Omental fat pad (tissue), 4 donors: ENCODE measurements at places on chromosomes 11 and 22. TPM values are rescaled to one million over a fixed set of nuclear protein-coding genes. Genes with fewer than 3 reads are reported as not detected.
A peak's percentile ranks its signal among the peaks of the same experiment; 100 is the strongest.

DNA sequence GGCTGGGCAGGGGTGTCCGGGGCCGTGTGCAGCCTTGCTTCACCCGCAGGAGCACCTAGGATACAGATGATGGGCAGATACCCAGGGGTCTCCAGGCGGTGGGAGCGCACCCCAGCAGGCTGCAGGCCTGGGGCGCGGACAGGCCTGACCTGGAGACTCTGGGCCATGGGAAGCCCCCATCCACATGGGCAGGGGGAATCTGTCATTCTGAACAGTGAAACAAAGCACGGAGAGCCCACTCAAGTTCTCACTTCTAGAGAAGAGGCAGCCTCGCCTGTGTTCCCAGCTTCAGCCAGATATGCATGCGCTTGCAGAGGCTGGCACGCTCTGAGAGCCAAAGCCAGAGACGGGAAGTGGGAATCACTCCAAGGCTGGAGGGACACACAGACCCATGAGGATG is 333.1 kb downstream of the BRD1 start:
- no peak for DNase-seq

GRCh38 chr11:71991494-71991893 is 7.2 kb upstream of the IL18BP start:
- no peak for DNase-seq

DNA sequence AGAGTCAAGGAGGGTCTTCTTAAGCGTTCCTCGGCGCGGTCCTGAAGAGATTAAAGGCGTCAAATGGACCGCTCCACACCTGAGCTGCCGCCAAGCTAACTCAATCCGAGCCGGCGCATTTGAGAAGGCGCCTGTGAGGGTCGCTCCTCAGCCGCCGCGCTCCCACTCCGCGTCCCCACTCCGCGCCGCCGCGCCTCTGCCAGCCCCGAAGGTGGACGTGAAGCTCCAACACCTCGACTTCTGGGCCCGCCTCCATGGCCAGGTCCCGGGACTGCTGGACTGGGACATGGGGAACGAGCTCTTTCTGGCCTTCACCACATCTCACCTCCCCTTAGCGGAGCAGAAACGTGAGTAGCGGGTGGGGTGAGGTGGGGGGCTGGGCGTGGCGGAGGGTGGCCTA is at the start of gene FOXR1:
Gene FOXR1 (plus strand): TSS at position 116 of the 400 bp plus-strand sequence. CDS start 171 bp downstream, at position 287.
- no peak for DNase-seq

DNA sequence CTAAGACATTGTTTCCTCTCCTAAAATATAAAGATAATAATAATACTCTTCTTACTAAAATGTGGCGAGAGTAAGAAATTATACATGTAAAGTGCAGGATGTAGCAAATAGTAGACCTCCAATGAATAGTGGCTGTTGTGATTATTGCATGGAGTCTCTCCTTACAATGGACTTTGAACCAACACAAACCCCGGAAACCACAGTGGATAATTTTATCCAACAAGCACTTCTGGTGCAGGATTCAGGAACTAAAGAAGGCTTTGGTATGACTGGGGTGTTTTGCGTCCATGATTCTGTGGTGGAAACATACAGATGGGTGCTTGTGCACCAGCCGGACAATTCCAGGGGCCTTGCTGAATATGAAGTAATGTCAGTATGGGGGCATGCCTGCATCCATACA is 146.4 kb upstream of the UBASH3B start:
- DNase-seq, result no peak

GRCh38 chr11:128195057-128195751 is 392.2 kb downstream of the ETS1 start:
- DNase-seq, result no peak

DNA sequence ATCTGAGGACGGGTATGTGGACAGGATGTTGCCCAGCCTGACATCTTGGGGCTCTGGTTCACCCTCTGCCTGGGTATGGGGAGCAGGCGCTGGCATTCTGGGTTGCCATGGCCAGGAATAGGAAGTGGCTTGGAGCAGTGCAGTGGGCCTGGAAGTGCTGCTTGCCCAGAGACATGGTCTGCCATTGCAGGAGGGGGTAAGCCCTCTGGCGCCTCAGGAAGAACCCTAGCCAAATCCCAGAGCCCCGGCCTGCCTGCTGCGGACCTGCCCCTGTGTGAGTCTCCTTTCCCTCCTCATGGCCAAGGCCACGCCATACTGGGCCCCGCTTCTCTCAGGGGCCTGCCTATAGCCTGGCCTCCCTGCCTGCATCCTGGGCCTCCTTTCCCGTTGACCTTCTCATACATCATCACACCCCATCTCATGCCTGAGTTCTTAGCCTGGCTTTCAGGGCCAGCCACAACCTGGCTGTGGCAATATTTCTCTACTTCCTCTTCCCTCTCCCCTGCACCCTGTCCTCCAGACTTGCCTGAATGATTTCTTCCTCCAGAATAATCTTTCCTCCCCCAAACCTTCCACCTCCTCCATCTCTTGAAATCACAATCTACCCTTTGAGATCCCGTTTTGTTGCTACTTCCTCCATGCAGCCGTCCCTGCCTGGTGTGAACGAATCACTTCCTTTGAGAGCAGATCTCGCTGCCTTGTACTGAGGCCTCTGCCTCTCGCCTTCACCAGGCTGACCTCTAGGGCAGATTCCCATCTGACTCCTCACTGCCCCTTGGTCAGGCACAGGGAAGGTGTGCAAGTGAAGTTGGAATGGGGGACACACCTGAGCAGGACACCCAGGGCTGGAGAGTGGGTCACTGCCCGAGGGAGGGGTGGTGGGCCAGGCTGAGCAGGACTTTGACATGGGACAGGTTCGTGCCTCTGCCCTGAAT is 5.2 kb downstream of the CAPN5 start:
- peak; percentile 14 for DNase-seq

GRCh38 chr22:43747877-43748276 is 64.2 kb downstream of the EFCAB6 start:
- DNase-seq, result no peak

- no peak for DNase-seq
Measured at GRCh38 chr11:27116684-27117083, 76.1 kb downstream of the BBOX1 start.

DNA sequence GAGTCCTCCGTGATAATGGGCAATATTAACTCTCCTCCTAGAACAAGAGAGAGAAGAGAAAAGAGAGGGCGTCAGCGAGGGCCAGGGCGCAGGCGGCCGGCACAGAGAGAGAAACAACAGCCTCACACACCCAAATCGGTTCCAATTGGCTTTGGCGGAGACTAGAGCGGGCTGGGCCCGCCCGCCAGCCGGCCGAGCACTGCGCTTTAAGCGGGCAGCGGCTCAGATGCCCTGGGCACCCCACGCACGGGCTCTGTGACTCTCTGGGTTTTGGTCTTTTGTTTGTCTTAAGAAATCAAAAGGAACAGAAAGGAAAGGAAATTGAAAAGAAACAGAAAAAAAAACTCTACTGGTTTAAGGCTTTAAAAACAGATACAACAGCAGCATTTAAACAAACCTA is 17.0 kb downstream of the SLC22A12 start:
- DNase-seq, result no peak

- no peak for DNase-seq
Measured at GRCh38 chr11:115503083-115503885, 931 bp downstream of the CADM1 start.

Gene KLHL35
- 1.3 TPM for total RNA-seq

- no peak for DNase-seq
Measured at GRCh38 chr11:69475866-69476471, 5.5 kb upstream of the LINC01488 start.

- DNase-seq, result no peak
Measured at GRCh38 chr11:3203221-3204043, 15.2 kb downstream of the MRGPRG start.

GRCh38 chr11:73249304-73249703 is 22.8 kb upstream of the P2RY6 start:
- DNase-seq, result no peak

GRCh38 chr22:44365191-44365590 is 52.4 kb upstream of the SHISAL1 start:
- DNase-seq, result no peak

Gene BRSK2
- not detected for total RNA-seq

DNA sequence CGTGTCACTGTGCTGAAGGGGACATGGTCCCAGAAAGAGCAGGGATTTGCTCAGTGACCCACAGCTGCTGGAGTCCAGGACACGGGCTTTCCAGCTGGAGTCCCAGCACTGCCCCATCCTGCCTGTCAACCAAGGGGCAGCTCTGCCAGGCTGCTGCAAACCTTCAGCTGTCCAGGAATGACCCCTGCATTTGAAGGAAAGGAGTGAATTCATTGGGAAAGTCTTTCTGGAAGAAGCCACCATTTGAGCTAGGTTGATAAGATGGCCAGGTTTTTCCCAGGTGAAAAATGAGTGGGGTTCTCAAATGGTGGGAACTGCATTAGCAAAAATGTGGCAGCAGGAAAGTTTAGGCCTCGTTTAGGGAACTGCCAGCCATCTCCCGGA is 9.4 kb downstream of the KCNK7 start:
- no peak for DNase-seq

Gene TSSC4
- total RNA-seq, result 34.0 TPM

DNA sequence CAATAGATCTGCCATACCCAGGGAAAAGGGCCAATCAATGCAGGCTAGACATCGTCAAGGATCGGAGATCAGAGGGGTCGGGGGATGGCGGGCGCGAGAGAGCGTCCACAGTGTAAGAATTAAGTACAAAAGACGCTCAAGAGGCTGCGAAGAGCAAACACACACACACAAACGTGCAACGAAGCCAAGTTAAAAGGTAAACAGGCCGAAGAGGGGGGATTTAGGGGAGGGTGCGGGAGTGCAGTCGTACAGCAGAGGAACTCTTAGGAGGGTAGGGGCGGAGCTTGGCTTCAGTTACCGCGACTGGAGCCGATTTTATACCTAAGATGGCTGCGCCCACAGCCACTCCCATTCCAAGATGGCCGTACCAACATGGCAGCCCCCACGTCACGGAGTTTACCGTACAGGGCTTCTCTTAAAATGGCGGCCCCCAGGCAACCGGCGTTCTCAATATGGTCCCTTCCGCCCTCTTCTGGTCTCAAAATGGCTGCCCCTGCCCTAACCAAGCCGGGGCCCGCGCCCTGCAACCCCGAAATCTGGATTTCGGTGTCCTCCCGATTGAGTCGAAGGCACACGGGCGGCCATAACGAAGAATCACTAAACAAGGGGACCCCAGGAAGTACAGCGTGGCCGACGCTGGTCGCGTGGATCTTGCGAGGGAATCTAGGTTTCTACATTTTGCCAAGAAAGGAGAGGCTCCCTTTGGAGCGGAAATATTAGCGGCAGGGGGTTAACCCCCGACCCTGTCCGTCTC is 1.9 kb downstream of the GNG3 start:
- peak; percentile 89 for DNase-seq

GRCh38 chr22:28477556-28477955 is 202.1 kb downstream of the TTC28 start:
- no peak for DNase-seq

DNA sequence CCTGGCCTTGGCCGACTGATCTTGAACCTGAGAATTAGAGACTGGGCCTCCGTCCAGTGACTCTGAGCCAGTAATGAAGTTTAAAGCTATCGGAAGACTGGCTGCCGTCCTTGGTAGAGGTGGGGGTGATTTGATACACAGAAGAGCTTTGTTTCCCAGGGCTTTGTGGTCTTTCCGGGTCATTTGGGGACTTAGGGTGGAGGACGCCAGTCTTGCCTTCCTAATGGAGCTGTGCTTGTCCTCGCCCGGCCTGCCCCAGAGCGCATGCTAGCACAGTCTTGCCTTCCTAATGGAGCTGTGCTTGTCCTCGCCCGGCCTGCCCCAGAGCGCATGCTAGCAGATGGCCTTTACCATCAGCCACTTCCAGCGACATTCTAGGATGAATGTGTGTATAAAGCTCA is 65.8 kb downstream of the ST3GAL4 start:
- DNase-seq, result no peak

DNA sequence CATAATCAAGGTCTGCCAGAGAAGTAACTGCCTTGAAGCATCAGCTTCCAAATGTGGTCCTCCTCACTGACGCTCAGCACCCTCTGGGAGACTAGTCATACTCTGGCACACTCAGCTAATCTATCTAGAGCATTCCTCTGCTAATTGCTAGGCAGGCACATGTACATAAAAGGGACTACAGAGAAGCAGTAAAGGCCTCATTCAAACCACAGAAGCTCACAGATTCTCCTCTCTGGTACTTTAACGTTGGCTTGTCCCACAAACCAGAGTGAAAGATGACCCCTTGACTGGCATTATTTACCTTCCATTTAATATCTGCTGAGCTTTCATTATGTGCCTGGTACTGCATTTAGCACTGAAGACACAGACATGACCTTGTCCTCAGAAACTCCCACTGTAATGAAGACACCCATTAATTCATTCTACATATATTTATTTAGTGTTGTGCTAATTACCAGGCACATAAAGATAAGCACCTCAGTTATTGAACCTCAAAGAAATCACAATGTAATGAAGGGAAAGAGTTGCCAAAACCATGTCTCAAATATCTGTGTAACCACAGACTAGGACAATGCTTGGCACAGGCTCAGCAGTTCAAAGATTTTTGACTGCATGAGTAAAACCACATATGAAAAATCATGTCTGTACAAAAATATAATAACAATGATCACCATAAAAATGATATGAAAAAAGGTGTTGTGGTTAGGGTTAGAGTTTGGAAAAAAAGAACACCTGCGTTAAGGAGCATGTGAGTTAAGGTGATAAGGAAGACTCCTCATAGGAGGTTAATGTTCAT is 550.4 kb downstream of the DLG2 start:
- DNase-seq, result no peak

DNA sequence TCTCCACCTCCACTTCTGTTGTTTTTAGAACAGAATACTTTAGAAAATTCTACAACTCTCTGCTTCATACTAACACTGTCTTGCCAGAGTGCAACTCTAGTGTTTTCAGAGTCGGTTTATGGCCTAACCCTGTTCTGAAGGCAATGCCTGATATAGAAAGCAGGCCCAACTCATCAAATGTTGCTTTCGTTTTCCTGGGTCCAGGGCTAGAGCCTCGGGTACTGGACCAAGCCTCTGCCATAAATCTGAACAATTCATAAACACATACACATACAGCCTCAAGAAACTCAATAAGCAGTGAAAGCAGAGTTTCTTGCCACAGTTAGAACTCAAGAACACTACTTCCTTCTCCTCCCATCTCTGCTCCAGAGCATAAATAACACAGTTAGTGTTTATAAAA is 9.8 kb downstream of the TMEM218 start:
- DNase-seq, result no peak

Gene BARX2
- not detected for total RNA-seq

- peak; percentile 70 for DNase-seq
Measured at GRCh38 chr11:43852057-43852636, 28.5 kb upstream of the ALKBH3 start.

GRCh38 chr11:9047964-9048523 is 43.4 kb downstream of the SCUBE2 start:
- no peak for DNase-seq

Gene NLRP14
- total RNA-seq, result not detected

- no peak for DNase-seq
Measured at GRCh38 chr22:30043161-30043560, 37.1 kb upstream of the HORMAD2 start.

GRCh38 chr11:8090756-8091155 is 9.7 kb downstream of the TUB start:
- no peak for DNase-seq

- DNase-seq, result no peak
Measured at GRCh38 chr11:60206616-60207015, 23.7 kb upstream of the MS4A6A start.

- DNase-seq, result no peak
Measured at GRCh38 chr11:9459667-9460321, 1.0 kb upstream of the ZNF143 start.
